ENCODE measurements at places on chromosomes 16 and 17. TPM values are rescaled to one million over a fixed set of nuclear protein-coding genes. Genes with fewer than 3 reads are reported as not detected.

Gene NOXO1
- total RNA-seq, result not detected

Gene REXO5
- 4.7 TPM for total RNA-seq

Gene PERCC1
- total RNA-seq, result not detected

Gene AIPL1
- total RNA-seq, result not detected

Gene GRN
- total RNA-seq, result 231 TPM

Gene CACNG1
- total RNA-seq, result 0.37 TPM

Gene AP2B1
- 126 TPM for total RNA-seq

Gene GINS2
- 30.1 TPM for total RNA-seq

Gene PRPF8
- total RNA-seq, result 264 TPM

Gene SLC52A1
- 0.70 TPM for total RNA-seq

Gene NOG
- 1.00 TPM for total RNA-seq

Gene CFAP97D1
- total RNA-seq, result not detected

Gene ASGR1
- 1.2 TPM for total RNA-seq

Gene MYH8
- not detected for total RNA-seq

Gene MC1R
- 7.1 TPM for total RNA-seq

Gene DNAAF8
- total RNA-seq, result 1.3 TPM

Gene KRTAP17-1
- total RNA-seq, result not detected

Gene PTX4
- total RNA-seq, result 0.14 TPM

Gene EME1
- total RNA-seq, result 17.0 TPM

Gene SLC16A11
- total RNA-seq, result not detected

Gene FCSK
- 5.0 TPM for total RNA-seq

Gene SUPT6H
- 60.7 TPM for total RNA-seq

Gene GPR142
- not detected for total RNA-seq

Gene CMTM2
- total RNA-seq, result not detected

Gene CNGB1
- 0.27 TPM for total RNA-seq

Gene HIGD1B
- not detected for total RNA-seq

Gene CCL15
- total RNA-seq, result not detected

Gene KRT17
- total RNA-seq, result 1.0 TPM

Gene TIGD7
- total RNA-seq, result 1.7 TPM

Gene PRSS53
- total RNA-seq, result 1.1 TPM

Gene CLDN7
- 0.29 TPM for total RNA-seq

Gene PKMYT1
- 84.8 TPM for total RNA-seq

Gene NOTUM
- total RNA-seq, result not detected

Gene P2RX1
- total RNA-seq, result not detected

Gene ALDH3A1
- 888 TPM for total RNA-seq

Gene MAF
- total RNA-seq, result 0.25 TPM

Gene MAP3K14
- 32.2 TPM for total RNA-seq

Gene SPNS1
- 36.1 TPM for total RNA-seq

Gene TP53TG3F
- total RNA-seq, result not detected

Gene KRTAP16-1
- not detected for total RNA-seq

Gene MGRN1
- 40.3 TPM for total RNA-seq

Gene IGF2BP1
- total RNA-seq, result 58.9 TPM

Data from A549 treated with ZK216348 at 1 μM for 4 hours (cell line).